NCI-H69 (cell line): ENCODE measurements at places on chromosomes 5 and 9.

DNA sequence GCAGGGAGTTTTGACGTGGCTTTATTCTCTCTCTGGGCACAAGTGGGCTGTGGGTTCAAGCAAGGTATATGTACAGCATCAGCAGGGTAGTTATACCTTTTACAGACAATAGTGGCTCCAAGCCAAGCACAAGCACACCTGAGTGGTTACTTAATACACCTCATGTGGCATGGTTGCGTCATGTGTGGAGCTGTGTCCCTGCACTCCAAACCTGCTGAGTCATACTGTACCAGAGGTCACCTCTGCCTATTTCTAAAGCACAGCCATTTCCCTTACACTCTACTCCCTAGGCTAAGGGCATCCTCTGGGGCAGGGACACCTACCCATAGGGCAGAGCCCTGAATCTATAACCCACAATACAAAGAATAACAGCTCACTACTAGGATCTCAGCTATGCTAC, 147.3 kb downstream of the OSTF1 start:
- DNase-seq = no peak

- DNase-seq = no peak
These were observed 1866.7 kb upstream of the C9orf72 start for GRCh38 chr9:29439961-29440360.

- DNase-seq = no peak
These were observed 80.8 kb upstream of the OSMR start for GRCh38 chr5:38764937-38765391.

DNA sequence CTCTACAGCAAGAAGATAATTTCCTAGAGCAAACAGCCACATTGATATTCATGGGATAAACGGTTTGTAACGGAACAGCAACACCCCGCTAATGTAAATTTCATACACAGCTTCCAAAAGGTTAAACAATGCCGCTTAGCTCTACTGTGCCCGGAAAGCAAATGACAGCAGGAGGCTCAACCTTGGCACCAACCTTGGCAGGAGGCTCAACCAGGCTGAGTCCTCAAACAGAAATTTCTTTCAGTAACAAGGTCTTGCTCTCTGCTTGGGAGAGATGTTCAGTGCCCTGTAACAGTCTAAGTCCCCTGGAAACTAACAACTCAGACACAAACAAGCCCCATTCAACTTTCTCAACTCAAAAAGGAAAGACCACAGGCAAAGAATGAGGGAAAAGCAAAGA, 11.1 kb upstream of the PPP1R2B start:
- peak; percentile 82 for DNase-seq
